ENCODE measurements at places on chromosomes 1 and 21. TPM values are rescaled to one million over a fixed set of nuclear protein-coding genes. Genes with fewer than 3 reads are reported as not detected.

- H3K27me3 ChIP-seq = no peaks in the 10 kb centered on the region
- no peak overlapping the region for H3K27ac ChIP-seq
- H3K4me1 ChIP-seq = no peaks in the 10 kb centered on the region
- no peak overlapping the region for H3K4me3 ChIP-seq
- DNase-seq = no peak
Observed at GRCh38 chr1:49448200-49448599, 575.6 kb downstream of the AGBL4 start.

DNA sequence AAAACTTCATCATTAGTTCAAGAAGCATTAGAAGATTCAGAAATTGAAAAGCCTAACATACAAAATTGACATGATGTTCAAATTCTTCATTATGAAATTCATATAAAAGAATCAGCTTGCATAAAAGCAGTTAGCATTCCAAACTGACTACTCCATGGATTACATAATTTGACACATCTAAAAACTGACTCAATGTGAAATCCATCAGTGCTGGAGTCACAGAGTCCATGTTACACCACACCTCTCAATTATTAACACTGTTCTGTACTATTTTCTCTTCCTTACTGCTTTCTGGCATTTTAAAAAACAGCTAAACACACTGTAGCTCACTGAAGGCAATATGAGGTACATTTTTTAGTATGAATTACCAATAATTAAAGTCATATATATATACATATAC is 28.0 kb downstream of the ARHGAP29 start:
- H3K36me3 ChIP-seq = peaks cover 31% of the 10 kb centered on the region
- no peak overlapping the region for H3K27ac ChIP-seq
- H3K27me3 ChIP-seq = no peaks in the 10 kb centered on the region

DNA sequence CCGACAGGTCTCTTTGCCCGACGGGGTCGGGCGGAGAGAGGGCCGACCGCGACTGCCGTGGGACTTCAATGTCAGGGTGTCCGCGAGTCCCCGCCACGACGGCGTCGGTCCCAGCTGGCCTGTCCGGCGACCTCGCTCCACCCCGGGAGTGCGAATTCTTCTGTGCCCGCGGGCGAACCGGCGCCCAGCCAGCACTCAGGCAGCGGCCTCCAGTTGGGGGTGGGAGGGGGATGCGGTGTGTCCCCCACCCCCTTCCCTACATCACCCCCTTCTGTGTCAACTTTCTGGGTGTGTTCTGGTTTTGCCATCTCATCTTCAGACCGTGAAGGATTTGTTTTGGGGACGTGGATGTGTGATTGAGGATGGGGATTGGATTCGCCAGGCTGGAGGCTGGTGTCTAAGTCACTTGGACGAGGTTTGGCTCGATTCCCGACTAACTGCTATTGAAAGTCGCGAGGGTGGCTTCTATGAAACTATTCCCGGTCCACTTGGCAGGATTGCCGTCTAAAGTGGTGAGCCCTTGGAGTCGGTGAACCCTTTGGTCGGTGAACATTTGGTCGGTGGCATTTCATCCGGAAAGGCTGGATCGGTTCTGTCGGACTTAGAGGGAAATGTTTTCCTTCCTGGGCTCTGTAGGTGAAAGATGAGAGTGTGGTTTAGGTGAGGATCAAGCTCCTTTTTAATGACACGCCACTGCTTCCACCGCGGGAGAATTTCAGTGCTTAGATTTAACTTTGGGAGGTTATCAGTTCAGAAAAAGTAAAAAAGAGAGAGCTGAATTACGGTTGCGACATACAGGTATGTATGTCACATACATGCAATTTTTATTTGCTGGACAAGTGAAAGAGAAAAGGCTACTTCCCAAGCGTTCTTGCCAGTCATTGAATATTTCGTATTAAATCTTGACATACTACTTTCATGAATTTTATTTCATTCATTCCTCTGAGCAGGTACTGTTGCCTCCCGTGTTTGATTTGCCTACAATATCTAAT is 771 bp downstream of the ABCD3 start:
- H3K4me3 ChIP-seq = no peak overlapping the region
- no peaks in the 10 kb centered on the region for H3K36me3 ChIP-seq
- peak overlapping the region; percentile 69 for H3K27ac ChIP-seq
- no peak for DNase-seq

- no peaks in the 10 kb centered on the region for H3K36me3 ChIP-seq
- H3K4me1 ChIP-seq = peaks cover 58% of the 10 kb centered on the region
- H3K4me3 ChIP-seq = peak overlapping the region; percentile 24
- DNase-seq = no peak
Observed at GRCh38 chr1:234743791-234744611, 134.0 kb upstream of the IRF2BP2 start.

DNA sequence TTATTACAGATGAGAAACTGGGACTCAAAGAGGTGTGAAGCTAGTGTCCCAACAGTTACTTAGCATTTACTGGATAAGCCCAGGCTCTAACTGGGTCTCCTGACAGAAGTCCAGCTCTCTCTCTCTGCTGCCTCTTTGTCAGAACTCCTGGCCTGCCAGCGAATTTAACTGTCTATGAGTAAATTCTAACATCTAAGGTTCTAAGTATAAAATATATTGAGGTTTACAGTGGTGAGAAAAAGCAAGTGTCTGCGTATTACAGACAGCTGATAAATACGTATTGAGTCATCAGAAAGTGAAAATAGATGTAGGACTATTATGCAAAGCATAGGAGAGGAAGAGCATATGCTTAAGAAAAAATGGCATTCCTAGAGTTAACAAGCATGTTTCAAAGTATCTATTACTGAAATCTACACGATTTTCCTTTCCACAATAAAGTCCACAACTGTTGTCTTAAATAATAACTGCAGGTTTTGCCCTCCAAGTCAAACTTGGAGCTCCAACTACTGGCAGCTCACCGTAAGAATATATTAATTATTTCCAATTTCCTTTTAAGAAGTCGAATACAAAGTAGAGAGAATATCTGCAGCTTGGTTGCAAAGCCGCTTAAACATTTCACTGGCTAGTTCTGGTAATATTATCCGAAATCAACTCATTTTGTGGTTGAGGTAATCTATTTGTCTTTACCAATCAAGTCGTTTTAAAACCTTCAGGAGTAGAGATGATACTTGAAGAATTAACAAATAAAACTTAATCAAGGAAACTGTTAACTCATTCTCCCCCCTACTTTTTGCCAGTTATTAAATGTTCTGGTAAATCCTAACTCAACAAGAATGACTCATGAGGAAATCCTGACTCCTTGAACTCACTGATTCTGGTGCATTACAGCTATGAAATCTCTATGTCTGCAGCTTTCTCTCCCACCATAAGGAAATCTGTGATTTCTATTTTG is 1.4 kb upstream of the RGS2 start:
- peak overlapping the region; percentile 97 for H3K27ac ChIP-seq
- H3K4me1 ChIP-seq = peaks cover 51% of the 10 kb centered on the region
- H3K36me3 ChIP-seq = peaks cover 6% of the 10 kb centered on the region
- DNase-seq = no peak
- H3K4me3 ChIP-seq = peak overlapping the region; percentile 95
- no peaks in the 10 kb centered on the region for H3K27me3 ChIP-seq

DNA sequence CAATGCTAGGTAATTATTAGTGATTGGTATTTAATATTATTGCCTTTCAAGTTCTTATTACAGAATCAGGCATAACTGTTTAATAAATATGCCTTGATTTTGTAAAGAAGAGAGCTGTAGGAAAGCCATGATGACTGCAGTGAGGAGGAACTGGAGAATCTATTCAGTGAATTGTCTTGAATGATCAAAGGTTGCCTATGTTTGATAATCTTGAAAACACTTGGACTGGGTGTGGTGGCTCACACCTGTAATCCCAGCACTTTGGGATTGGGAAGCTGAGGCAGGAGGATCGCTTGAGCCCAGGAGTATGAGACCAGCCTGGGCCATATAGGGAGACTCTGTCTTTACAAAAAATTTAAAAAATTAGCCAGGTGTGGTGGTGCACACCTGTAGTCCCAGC is 42.4 kb downstream of the FMN2 start:
- H3K27ac ChIP-seq = no peak overlapping the region
- H3K4me3 ChIP-seq = no peak overlapping the region
- H3K4me1 ChIP-seq = no peaks in the 10 kb centered on the region
- DNase-seq = no peak
- no peaks in the 10 kb centered on the region for H3K36me3 ChIP-seq
- peaks cover 36% of the 10 kb centered on the region for H3K27me3 ChIP-seq

DNA sequence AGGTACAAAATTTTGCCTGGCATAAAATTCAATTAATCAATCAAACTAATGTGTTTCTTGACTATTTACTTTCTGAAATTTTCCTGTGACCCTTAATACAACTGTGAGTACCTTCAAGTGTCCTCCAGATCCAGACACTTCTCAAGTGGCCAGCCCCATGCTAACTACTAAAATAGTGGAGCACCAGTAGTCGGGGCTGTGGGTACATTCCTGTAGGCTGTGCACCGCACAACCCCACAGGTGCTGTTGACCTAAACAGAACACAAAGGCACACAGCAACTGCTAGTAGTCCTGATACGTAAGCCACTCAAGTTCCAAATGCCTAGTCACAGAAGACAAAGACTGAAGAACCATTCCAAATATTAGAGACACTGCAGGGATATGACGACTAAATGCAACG is 36.6 kb downstream of the TMEM50B start:
- H3K4me1 ChIP-seq = peaks cover 19% of the 10 kb centered on the region
- no peak overlapping the region for H3K4me3 ChIP-seq
- no peaks in the 10 kb centered on the region for H3K27me3 ChIP-seq
- peak overlapping the region; percentile 25 for H3K27ac ChIP-seq
- peaks cover 4% of the 10 kb centered on the region for H3K36me3 ChIP-seq

- H3K36me3 ChIP-seq = no peaks in the 10 kb centered on the region
- no peak overlapping the region for H3K27ac ChIP-seq
- no peaks in the 10 kb centered on the region for H3K27me3 ChIP-seq
- DNase-seq = no peak
- no peak overlapping the region for H3K4me3 ChIP-seq
Observed at GRCh38 chr1:82752046-82752445, 951.3 kb downstream of the ADGRL2 start.

DNA sequence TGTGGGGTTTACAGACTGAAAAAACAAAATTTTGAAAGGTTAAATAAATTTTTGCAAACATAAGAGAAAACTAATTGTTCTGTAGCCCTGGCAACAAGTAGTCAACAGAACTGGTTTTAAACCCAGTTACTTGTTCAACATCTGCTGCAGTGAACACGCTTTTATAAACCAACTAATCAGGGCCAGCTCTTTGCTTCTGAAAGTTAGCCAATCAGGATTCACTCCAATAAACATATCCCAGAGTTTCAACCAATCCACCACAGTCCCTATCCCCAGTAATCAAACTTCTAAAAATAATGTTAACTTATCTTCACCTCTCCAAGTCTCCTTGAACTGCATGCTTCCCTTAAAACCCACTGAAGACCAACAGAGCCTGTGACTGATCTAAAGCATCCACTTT is 306.6 kb downstream of the CTH start:
- peaks cover 5% of the 10 kb centered on the region for H3K4me1 ChIP-seq
- H3K27me3 ChIP-seq = peaks cover 10% of the 10 kb centered on the region
- no peak overlapping the region for H3K27ac ChIP-seq
- no peaks in the 10 kb centered on the region for H3K36me3 ChIP-seq
- no peak for DNase-seq
- no peak overlapping the region for H3K4me3 ChIP-seq

- no peak overlapping the region for H3K27ac ChIP-seq
- peaks cover 27% of the 10 kb centered on the region for H3K4me1 ChIP-seq
- DNase-seq = no peak
- H3K36me3 ChIP-seq = no peaks in the 10 kb centered on the region
Observed at GRCh38 chr21:43317959-43318358, 109.0 kb downstream of the SIK1 start.

- no peak overlapping the region for H3K4me3 ChIP-seq
- H3K4me1 ChIP-seq = peaks cover 2% of the 10 kb centered on the region
- DNase-seq = no peak
- no peak overlapping the region for H3K27ac ChIP-seq
- H3K27me3 ChIP-seq = peaks cover 10% of the 10 kb centered on the region
- no peaks in the 10 kb centered on the region for H3K36me3 ChIP-seq
Observed at GRCh38 chr21:35578831-35579471, 481.4 kb downstream of the SETD4 start.

DNA sequence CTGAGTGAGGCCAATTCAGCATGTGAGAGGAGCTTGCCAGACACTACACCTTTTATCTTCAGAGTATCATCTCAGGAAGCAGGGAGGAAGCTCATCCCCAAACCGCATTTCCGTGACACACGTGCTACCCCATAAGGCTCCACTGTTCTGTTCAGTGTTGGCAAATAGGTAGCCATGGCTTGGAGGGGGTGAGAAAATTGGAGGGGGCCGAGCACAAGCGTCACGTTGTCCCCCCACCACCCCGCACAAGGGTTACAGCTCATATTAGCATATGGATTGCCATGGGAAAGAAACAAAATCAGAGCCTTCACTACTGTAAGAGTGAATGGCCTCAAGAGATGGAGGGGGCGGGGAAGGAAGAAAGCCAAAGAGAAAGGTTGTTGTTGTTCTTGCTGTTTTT is 46.7 kb downstream of the OLIG1 start:
- H3K4me3 ChIP-seq = no peak overlapping the region
- no peak overlapping the region for H3K27ac ChIP-seq
- peaks cover 89% of the 10 kb centered on the region for H3K27me3 ChIP-seq
- H3K36me3 ChIP-seq = no peaks in the 10 kb centered on the region
- no peak for DNase-seq

- no peaks in the 10 kb centered on the region for H3K27me3 ChIP-seq
- peaks cover 4% of the 10 kb centered on the region for H3K4me1 ChIP-seq
- H3K4me3 ChIP-seq = no peak overlapping the region
Observed at GRCh38 chr21:32329776-32330175, 31.1 kb downstream of the MRAP start.

DNA sequence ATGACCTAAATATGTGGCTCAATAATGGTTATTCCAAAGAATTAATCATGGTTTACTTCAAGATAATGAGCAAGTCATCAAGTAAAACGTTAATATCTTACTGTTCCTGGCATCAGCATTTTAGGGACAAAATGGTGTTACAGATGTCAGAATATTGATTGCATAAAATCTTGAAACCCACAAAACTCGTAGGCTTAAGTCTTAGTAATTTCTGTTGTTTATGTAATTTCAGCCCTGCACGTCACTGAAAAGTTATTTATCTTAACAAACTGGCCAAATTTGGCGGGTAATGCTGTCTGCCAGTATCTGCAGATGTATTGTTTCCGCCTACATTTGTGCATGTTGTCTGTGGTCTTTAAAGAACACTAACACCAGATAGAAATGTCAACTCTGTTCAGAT is 25.8 kb downstream of the CDC7 start:
- H3K27ac ChIP-seq = peak overlapping the region; percentile 45
- no peak for DNase-seq
- peaks cover 29% of the 10 kb centered on the region for H3K4me1 ChIP-seq

The ATP6V1G3 gene
- total RNA-seq = not detected

The NEK2 gene
- total RNA-seq = 9.6 TPM

The LRRC38 gene
- not detected for total RNA-seq

The DAB1 gene
- 1.2 TPM for total RNA-seq

Measured in mesothelial cell of epicardium (in vitro differentiated cells).